ENCODE measurements at places on chromosomes 12 and 14.

- DNase-seq, result no peak
These were observed 14.2 kb downstream of the CEP128 start for GRCh38 chr14:80927083-80927989.

GRCh38 chr12:75859868-75860267 lies 171.7 kb downstream of the PHLDA1 start:
- DNase-seq, result no peak

GRCh38 chr14:63701606-63702299 lies 26.1 kb downstream of the SGPP1 start:
- DNase-seq, result no peak

GRCh38 chr14:95348395-95349080 lies 28.8 kb upstream of the CLMN start:
- peak; percentile 51 for DNase-seq

DNA sequence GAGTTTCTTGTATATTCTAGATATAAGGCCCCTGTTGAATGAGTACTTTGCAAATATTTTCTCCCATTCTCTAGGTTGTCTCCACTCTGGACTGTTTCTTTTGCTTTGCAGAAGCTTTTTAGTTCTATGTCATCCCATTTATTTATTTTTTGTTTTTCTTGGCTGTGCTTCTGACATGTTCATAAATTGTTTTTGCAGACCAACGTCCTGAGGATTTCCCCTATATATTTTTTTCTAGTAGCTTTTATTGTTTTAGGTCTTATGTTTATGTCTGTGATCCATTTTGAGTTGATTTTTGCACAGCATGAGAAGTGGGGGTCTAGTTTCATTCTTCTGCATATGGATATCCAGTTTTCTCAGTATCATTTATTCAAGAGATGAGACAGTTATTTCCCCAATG lies 70.4 kb upstream of the BTG1 start:
- DNase-seq, result no peak

DNA sequence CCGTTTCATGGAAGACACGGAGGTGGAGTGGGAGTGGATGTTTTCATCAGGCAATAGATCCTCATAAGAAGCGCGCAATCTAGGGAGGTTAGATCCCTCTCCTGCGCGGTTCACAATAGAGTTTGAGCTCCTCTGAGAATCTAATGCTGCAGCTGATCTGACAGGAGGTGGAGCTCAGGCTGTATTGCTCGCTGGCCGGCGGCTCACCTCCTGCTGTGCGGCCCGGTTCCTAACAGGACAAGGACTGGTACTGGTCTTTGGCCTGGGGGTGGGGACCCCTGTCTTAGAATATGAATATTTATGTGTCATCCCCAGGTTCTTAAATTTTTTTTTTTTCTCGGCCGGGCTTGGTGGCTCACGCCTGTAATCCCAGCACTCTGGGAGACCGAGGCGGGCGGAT lies 36.7 kb downstream of the PRICKLE1 start:
- no peak for DNase-seq

DNA sequence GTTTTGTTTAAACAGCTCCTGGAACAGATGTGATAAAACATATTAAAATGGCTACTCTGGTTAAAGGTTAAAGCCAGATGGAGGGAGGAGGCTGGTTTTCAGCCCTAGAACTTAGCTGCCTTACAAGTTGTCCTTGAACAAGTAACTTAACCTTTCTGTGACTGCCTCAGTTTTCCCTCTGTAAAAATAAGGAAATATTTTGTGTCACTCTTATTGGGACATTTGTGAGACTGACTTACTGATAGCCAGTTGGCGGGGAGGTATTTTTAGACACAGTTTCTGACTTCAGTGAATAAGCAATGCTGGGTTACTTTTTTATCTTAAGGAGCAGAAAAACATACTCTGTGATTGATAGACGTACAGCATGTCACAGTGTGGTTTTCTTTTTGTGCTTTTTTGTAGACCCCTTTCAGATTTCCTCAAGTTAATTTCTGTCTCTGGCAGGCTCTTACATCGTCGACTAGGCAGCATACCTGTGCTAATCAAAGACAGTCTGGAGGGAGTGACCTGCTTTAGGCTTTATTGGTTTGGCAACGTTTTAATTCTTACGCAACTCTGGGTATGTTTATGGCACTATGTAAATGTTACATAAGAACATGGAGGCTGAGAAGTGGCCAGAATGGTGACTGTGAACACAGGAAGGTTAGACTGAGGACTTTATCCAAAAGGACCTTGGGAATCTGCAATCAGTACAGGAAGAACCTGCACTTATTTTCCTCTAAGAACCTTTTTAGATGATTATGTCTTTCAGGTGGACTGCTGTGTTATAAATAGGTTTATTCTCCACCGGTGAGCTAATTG lies 3.3 kb downstream of the ACVR1B start:
- DNase-seq, result no peak

DNA sequence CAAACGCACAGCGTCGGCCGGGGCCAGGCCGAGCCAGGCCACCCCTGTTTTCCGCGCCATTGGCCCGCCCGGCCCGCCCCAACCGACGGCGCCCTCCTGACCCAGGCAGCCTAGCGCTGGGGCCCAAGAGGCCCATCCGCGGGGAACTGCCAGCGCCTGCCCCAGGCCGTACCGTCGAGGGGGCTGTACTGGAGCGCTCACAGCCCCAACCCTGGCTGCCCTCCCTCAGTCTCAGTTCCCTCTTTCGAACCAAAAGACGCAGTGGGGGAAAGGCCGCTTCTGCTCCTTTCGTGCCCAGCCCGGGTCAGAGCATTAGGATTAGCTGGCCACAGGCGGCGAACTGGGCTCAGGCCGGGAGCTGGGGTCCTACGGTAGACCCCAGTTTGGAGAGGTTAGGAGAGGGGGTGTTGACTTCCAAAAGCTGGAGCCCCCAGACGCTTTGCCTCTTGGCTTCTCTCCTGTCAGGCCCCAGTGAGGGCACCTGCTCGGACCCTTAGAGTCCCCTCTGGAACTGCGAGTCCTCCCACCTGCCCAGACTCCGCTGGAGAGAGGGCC lies 1.9 kb downstream of the NKX2-1 start:
- peak; percentile 38 for DNase-seq

- DNase-seq, result no peak
These were observed 180.5 kb upstream of the HMGA2 start for GRCh38 chr12:65643595-65644386.

- DNase-seq, result no peak
These were observed 235.3 kb downstream of the PLCZ1 start for GRCh38 chr12:18502422-18502968.

DNA sequence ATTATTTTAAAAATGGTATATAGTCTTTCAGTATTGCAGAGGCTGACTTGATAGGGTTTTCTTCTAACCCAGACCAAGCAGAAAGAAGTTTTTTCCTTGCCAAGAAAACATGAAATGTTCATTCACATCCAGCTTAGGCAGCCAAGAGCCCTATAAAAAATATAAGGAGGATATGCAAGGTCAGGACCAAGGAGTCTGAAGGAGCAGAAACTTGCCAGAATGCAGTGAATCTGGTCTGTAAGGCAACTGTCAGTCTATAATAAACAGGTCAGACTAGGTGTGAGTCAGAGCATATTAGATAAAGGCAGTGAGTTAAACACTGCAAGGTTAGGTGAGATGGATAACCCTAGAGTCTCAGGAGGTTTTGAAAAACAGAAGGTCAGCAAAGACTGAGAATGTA lies 645.5 kb downstream of the C12orf50 start:
- no peak for DNase-seq

GRCh38 chr12:51905471-51906429 lies 1.6 kb upstream of the ACVRL1 start:
- peak; percentile 13 for DNase-seq

- DNase-seq, result no peak
These were observed 120.8 kb upstream of the CCDC196 start for GRCh38 chr14:66365388-66365787.

- DNase-seq, result no peak
These were observed 46.6 kb upstream of the CDKN3 start for GRCh38 chr14:54350203-54350602.

DNA sequence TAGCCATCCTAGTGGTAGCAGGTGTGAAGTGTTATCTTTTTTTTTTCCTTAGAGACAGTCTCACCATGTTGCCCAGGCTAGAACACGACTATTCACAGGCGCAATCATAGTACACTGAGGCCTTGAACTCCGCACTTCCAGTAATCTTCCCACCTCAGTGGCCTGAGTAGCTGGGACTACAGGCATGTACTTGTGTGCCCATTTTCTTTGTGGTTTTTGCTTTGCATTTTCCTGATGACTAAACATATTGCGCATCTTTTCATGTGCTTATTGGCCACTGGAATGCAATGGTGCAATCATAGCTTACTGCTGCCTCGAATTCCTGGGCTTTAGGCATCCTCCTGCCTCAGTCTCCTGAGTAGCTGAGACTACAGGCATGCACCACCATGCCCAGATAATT lies 33.3 kb upstream of the GCH1 start:
- DNase-seq, result no peak

- DNase-seq, result no peak
These were observed 177.1 kb upstream of the SLC38A2 start for GRCh38 chr12:46549527-46550265.

DNA sequence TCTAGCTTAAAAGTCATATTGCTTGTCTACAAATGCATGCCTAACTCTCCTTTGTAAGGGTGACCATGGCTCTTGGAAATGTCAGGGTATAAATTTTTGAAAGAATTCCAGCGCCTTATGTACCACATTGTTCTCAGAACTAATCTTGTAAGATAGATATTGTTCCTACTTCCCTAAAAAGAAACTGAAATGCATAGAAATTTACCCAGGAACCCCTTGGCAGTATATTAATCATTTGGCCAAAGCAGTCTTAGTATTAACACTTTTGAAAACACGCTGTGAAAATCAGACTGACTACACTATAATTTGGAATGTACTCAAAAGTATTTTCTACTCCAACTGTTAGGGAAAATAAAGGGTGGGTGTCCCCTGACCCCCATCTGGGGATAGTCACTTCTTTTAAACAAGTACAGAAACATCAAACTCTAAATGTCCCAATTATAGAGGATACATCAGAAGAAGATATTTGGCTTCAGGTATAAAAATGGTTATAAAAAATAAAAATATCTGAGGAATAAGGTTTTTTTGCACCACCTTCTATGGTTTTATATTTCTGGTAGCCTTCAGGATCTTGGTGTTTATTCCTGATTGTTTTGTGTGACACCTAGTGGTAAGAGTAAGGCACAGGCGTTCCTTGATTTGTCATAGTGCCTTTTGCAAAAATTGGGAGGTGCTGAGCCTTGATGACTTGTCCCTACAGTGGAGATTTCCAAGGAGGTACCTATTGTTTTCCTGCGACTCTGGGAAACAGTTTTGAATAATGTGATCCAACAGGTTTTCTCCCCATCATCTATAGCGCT lies 2.2 kb upstream of the NFKBIA start:
- peak; percentile 61 for DNase-seq

- DNase-seq, result no peak
These were observed 642.1 kb downstream of the NOVA1 start for GRCh38 chr14:25955772-25956171.

- DNase-seq, result no peak
These were observed 830.1 kb upstream of the MGAT4C start for GRCh38 chr12:87086118-87086891.

GRCh38 chr14:89331398-89331797 lies 85.6 kb downstream of the FOXN3 start:
- no peak for DNase-seq

GRCh38 chr12:63319386-63319785 lies 168.4 kb upstream of the AVPR1A start:
- no peak for DNase-seq

DNA sequence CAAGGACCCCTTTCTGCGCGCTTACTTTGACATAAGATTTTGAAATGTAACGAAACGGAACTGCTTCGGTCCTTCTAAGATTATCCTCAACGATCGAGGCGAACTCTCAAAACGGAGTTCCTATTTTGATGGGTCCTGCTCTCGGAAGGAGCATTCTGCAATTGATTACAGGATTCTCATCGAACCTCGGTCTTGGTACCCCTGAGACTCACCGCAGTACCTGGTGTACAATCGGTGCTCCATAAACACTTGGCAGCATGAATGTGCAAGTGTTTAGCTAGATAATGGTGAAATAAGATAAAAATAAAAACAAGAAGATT lies 530 bp upstream of the NEMF start:
- DNase-seq, result no peak

GRCh38 chr12:25056486-25057130 lies 107.7 kb upstream of the BCAT1 start:
- no peak for DNase-seq

- DNase-seq, result no peak
These were observed 280.9 kb downstream of the LRIG3 start for GRCh38 chr12:58639318-58639934.

GRCh38 chr14:73426877-73427276 lies 31.5 kb downstream of the NUMB start:
- no peak for DNase-seq

DNA sequence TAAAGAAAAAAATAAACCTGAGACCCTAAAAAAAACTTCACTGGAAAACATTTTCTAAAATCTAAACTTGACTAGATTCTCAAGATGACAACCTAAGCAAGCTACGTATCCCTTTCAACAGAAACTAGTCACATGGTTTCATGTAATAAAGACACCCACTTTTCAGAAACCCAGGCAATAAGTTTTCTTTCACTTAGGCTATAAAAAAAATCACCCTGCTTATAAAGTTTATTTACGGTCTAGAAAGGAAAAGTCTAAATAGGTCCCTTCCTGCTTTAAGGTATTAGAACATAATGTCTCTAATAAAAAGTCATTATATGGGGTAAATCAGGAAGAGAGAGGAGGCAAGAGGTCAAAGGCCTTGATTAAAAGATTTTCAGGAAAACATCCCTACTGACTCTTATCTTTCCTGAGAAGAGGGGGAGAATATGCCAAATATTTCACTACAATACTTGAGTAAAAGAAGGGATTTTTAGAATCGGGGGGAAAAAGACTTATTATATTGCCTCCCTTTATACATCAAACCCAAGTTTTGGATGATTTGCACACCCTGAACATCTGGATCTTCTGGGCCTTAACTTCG lies 9.5 kb downstream of the CLIP1 start:
- no peak for DNase-seq

GRCh38 chr12:62621101-62621638 lies 154.5 kb downstream of the MON2 start:
- DNase-seq, result no peak

DNA sequence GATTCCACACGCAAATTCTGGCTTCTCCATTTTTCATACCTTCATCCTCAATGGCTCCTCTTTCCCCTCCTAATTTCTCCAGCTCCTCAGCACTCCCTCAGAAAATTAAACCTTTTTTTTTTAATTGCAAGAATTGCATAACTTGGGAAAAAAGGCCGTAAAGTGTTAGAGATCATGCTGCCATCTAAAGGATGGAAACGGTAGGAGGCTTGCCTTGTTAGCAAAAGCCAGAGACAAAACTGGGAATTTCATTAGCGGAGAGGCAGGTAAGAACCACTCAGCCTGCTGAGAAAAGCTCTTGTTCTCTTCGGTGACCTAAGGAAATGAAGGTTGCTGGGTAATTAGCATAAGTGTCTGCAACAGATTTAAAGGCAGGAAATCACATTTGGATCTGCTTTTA lies 204.3 kb downstream of the AEBP2 start:
- peak; percentile 48 for DNase-seq

- DNase-seq, result no peak
These were observed 609.1 kb downstream of the SOX5 start for GRCh38 chr12:23340351-23340750.

DNA sequence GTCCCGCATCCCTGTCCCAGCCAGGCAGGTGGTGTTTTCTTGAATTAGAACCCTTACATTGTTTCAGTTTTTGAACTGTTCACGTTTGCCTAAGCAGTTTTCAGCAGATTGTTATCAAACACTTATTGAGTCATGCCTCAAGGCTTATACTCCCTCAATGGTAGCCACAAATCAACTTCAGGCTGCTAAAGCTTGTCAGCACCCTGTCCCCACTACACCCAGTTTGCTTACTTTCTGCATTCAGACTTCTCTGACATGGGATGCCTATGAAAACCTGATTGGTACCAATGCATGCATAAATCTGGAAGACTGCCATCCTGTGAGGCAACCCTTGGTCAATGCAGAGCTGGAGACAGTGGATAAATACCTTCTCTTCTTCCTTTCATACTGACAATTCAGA lies 225.4 kb downstream of the BTG1 start:
- no peak for DNase-seq

All from D341Med (cell line).